T-cell (primary cell): ENCODE measurements at places on chromosomes 2 and 18.

DNA sequence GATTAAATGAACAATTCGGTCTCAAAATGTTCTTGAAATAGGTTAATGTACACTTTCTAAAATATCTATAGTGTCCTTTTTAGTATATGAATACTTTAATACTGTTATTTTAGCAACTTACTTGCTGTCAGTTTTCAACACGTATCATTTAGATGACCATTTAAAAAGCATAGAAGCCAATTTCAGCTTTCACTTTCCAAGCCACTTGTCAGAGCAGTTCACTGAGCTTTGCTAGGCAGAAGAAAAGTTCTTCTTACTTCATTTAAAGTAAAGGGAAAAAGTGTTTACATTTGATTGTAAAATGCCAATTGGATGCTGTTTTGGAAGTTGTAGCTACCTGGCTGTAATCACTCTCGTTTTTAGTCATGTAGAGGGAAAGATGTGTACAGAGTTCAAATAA, 126.0 kb downstream of the KCNH7 start:
- DNase-seq, result no peak

GRCh38 chr2:232629129-232629475, 4.3 kb upstream of the EFHD1 start:
- no peak for DNase-seq

DNA sequence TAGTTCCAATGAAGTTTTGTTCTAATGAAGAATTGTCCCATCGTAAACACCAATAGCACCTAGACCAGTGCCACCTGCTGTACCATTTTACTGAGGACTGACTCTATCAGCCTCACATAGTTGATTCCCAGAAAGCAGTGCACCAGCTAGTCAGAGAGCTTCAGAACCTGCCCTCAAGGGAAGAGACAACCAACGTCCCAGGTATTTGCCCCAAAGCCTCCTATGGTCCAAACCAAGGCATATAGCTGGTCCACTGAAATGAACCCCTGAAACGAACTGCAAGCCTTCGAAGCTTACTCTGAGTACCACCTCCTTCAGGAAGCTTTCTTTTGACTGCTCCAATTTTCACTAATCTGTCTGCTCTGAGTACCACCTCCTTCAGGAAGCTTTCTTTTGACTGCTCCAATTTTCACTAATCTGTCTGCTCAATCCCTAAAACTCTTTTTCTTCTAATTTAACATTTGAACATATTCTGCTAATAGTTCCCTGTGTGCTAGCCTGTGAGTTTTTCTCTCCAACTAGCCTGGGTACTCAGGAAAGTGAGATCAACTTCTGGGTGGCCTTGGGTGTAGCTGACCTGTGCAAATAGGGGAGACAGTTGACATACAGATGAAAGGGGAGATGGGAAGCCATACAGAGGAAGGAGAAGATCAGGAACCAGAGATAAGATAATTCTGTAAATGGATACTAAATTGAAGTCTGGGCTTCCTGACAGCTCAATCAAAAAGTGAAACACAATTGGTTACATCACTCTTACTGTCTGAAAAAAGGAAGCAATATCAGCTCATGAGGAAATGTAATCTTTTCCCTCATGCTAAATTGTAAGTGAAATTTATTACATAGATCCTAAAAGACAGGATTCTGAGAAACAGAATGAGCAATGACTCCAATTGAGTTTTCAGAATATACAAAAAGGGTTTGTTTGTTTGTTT, 33.5 kb upstream of the EML4 start:
- no peak for DNase-seq

DNA sequence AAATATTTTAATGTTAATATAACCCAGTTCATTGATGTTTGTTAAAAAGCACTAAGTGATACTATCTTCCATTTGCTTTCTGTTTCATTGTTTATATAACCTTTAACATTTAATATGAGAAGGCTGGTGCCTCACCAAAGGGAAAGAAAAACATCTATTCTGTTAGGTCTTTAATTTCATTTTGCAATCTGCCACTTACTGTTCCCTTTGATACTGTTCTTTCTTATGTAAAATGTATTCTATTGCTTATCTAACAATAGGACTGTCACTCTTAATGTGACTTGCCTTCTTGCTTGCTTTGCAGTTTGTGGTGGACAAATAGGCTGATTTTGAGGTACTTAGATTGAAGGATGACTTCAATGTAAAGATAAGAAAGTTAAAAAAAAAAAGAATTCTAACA, 1666.1 kb upstream of the DDX18 start:
- DNase-seq, result no peak

- no peak for DNase-seq
Measured at GRCh38 chr2:73993778-73994177, 9.1 kb downstream of the TET3 start.

GRCh38 chr18:3209859-3210569, 9.8 kb downstream of the MYOM1 start:
- no peak for DNase-seq

DNA sequence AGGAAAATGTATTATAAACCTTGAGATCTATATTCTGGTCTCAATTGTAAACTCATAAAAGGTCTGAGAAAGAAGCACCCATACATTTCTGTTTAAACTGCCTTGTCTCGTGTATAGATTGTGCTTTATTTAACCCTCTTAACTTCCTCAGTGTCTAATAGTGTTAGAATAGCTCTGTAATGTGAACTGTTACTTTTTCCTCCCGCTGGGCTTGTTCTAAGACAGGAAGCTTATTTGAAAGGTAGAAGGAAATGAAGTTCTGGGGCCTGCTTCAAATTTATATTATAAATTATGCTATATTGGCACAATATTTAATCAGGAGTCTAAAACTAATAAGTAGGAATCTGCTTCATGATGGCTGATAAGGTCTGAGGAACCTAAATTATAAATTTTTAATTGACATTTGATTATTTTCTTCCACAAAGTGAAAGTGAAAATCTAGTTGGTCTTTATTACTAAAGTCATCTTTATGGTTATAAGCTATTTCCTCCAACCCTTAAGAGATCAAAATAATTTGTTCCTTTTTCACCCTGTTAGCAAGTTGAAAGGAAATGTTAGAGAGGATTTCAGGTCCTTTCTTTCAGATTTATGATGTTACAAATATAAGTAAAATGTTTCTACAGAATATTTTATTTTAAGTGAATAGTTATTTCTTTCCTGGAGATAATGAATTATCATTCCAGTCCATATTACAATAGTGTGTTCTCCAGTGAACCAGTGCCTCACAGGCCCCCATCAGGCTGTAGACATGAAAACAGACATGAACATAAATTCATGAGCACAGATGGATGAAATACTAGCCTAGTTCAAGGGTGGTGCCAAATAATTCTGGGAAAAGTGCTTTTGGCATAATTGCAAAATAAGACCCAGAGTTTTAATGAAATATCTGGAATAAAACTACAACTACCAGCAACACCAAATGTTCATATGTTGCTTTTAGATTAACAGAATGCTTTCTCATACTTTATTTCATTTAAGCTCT, 7.9 kb downstream of the MFSD6 start:
- DNase-seq, result no peak

DNA sequence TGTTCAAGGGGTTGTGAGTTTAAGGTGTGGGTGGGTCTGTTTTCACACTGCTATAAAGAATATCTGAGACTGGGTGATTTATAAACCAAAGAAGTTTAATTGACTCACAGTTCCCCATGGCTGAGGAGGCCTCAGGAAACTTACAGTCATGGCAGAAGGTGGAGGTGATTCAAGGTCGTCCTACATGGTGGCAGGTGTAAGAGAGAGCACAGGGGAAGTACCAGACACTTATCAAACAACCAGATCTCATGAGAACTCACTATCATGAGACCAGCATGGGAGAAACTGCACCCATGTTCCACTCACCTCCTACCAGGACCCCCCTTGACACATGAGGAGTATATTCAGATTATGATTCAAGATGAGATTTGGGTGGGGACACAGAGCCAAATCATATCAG, 38.0 kb downstream of the RHBDD1 start:
- no peak for DNase-seq

DNA sequence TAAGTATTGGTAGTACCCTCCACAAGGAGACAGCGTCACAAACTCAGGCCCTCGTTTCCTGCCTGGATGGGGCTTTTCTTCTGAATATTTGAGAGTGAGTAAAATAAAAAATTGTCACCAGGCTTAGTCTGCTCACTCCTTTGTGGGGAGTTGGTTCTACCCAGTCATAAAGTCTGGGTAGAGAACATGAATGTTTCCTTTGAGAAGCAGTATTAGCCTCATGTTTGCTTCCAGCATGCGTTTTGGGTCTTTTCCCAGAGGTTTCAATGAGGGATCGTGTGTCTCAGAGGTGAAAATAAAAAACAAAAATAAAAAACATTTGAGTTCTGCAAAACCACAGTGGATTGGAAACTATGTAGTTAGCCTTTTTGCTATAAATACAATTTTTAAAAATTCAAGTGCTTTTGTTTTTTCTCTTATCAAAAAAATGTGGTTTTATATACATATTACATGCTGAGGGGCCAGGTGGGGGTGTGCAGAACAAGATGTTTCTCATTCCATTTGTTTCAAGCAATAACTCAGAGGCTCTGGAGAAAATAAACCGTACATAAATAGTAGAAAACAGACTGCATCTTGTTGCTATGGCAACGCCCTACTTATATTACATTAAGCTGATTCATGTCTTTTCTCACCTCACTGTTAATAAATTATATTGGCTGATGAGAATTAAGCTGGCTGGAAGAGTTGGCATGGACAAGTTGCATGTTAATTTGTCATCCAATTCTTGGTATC, 225.4 kb upstream of the FBXO11 start:
- DNase-seq, result no peak

GRCh38 chr2:28707592-28707991, 44.0 kb upstream of the PPP1CB start:
- no peak for DNase-seq

GRCh38 chr18:74268175-74268574, 23.6 kb downstream of the CYB5A start:
- no peak for DNase-seq

- DNase-seq, result no peak
Measured at GRCh38 chr2:136399667-136400289, 281.8 kb upstream of the CXCR4 start.

DNA sequence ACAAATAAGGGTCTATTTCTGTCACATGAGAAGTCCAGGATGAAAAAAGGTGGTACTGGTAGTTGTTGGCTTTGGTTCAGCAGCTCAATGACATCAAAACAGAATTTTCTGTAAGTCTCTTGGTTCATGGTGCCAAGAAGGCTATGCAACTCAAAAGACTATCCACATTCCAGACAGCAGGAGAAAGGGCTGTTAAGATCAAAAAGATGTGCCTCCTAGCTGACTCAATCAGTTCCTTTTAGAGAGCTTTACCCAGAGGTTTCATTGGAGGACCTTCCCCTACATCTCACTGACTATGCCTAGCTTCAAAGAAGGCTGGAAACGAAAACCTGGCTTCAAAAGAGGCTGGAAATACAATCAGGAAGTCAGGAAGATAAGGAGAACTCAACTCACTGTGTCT, 98.0 kb downstream of the DYM start:
- no peak for DNase-seq
